Spinal cord (tissue), 10 donors: ENCODE measurements at places on chromosomes 13 and 19.

GRCh38 chr13:98766697-98767096, 14.2 kb upstream of the SLC15A1 start:
- DNase-seq, result no peak

DNA sequence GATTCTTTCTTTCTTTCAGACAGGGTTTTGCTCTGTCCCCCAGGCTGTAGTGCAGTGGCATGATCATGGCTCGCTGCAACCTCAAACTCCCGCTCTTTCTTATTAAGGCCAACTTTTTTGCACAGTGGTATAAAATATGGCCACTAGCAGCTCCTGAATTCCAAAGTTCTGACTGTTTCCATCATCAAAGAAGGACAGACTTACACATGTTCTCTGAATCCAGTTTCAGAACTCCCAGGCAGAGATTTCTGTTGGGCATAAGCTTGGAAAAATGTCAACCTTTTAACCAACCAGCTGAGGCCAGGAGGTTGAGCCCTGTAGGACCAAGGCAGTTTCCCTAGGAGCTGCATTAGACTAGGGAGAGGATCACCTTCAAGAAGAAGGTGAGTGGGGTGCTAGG, 184.1 kb downstream of the HS6ST3 start:
- no peak for DNase-seq

- no peak for DNase-seq
These were observed 352.8 kb downstream of the KLF12 start for GRCh38 chr13:73781384-73781783.

DNA sequence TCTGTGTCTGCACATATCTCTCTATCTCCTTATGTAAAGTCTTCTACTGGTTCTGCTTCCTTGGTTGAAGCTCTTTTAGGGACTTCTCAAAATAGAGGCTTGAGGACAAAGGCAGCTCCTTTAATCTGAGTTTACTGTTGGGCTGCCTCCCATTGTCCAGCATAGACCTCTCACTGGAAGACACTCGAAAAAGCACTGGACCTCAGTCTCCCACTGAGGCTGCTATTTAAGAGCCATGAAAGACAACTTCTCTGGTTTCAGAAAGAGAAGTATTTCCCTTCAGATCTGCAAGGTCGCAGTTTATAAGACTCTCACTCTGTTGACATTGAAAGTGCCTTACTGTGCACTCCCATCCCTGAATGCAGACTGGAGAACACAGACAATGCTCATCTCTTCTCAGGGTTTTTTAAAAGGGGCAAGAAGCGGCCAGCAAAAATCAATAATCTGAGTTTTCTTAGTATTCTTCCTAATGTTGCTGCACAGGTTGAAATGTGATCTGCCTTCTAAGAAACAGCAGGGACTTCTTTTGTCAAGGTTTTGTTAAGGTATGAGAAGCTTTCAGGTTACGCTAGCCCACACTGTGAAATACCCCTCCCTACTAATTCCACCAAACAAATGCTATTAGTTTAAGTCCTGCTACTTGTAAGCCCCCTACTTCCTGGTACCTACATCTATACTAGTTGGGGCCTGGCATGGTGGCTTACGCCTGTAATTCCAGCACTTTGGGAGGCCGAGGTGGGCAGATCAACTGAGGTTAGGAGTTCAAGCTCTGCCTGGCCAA, 450.0 kb upstream of the SLC10A2 start:
- DNase-seq, result peak; percentile 19

GRCh38 chr13:60491531-60491930, 94.5 kb downstream of the TDRD3 start:
- no peak for DNase-seq

- DNase-seq, result no peak
These were observed 1.4 kb upstream of the HSH2D start for GRCh38 chr19:16142032-16142580.
